ENCODE measurements at places on chromosomes 3 and 15.

DNA sequence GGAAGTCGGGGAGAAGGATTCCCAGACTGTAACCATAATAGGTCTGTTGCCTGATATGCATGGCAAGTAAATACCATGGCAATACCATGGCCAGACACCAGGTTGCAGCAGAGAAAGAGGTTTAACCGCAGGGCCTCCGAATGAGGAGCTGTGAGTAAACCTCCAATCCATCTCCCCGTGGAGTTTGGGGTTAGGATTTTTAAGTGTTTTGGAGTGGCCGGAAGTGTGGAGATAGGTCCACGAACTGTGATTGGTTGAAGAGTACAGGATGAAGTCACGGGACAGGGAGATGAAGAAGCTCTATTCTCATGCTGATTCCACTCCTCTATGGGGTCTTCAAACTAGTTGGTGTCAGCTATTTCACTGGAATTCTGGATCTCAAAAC is 127.9 kb downstream of the ST8SIA2 start:
- DNase-seq = peak; percentile 66

DNA sequence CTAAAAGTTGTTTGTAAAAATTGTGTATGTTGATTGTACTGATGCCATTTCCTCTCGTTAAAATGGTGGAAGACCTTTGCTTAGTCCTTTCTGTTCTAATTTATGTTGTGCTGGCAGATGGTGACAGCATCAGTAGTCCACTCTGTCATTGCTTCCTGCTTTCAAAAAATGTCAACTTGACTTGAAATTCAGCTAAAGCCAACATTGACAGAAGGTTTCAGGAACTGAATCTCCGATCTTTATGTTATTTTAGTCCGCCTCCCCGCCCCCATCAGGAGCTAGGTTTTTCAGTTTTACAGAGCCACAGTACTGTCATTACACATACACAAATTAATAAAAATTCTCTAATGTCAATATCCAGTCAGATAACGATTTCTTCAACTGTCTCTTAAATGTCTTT is 1.5 kb downstream of the CEP63 start:
- no peak for DNase-seq

DNA sequence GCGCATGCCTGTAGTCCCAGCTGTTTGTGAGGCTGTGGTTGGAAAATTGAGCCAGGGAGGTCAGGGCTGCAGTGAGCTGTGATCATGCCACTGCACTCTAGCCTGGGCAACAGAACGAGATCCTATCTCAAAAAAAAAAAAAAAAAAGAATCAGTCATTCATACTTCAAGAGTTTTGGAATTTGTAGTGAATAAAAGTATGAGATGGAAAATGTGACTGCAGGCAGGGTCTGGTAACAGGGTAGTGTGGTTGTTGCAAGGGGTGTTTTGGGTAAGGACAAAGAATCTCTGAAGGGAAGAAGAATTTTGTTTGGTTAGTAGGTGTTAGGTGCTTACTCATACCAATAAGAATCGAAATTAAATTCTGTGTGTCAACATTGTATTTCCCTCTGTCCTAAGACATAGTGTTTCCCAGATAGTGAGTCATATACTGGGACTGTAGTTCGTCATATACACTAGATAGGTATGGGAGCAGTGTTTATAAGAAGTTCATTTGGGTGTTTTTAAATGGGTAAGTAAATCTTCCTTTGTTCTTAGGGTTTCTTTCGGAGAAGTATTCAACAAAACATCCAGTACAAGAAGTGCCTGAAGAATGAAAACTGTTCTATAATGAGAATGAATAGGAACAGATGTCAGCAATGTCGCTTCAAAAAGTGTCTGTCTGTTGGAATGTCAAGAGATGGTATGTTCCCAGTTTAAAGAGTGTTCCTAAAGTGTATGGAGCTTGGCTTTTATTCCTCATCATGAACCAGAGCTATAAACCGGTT is 14.2 kb downstream of the NR1D2 start:
- no peak for DNase-seq

GRCh38 chr3:170761103-170761502 is 108.9 kb downstream of the RPL22L1 start:
- DNase-seq = no peak

DNA sequence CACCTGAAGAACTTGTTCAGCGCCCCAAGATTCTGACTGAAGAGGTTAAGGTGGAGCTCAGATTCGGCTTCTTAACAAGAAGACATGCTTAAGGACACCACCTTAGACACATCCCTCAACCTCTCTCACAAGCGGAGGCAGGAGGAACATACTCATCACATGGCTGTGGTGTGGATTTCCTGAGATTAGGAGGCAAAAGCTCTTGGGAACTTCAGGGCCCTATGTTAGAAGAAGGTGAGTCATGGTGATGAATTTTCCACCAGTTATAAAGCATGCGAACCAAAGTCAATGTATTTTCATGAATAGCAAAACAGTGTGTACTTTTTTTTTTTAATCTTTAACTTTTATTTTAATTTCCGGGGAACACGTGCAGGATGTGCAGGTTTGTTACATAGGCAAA is 212.2 kb upstream of the SUCLG2 start:
- DNase-seq = no peak

GRCh38 chr15:38671006-38671387 is 106.4 kb upstream of the RASGRP1 start:
- DNase-seq = no peak

DNA sequence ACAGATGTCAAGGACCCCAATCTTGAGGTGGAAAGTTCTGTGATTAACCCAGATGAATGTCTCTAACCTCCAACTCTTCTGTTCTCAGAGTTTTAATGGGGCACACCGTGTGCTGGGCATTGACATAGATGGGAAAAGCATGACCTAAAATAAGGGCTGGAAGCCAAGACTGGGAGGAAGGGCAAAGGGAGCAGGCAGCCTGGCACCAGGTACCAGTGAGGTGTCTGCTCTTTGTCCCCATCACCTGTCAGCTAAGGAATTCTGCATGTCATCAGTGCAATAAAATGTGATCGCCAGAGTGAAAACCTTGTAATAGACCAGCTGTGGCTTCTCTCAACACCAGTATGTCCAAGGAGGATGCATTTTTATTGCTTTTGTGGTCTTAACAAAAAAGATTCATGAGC is 143.5 kb upstream of the TPM1 start:
- DNase-seq = peak; percentile 60

DNA sequence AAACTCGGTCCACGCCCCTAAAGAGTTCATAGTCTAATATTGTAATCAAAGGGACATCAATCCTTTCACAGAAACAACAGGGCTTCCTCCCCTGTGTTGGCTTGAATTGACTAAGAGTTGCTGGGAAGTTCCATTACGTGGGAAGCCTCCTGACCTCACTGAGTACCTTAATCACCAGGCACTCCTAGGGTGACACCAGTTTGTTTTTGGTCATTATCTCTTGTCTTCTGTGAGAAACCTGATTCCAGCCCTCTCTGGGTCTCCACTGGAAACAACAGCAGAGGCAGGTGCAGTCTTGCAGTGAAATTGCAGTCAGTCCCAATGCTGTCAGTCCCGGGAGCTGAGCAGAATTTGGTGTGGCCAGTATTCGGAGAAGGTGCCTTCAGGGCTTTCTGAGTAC is 55.4 kb downstream of the BOC start:
- no peak for DNase-seq

DNA sequence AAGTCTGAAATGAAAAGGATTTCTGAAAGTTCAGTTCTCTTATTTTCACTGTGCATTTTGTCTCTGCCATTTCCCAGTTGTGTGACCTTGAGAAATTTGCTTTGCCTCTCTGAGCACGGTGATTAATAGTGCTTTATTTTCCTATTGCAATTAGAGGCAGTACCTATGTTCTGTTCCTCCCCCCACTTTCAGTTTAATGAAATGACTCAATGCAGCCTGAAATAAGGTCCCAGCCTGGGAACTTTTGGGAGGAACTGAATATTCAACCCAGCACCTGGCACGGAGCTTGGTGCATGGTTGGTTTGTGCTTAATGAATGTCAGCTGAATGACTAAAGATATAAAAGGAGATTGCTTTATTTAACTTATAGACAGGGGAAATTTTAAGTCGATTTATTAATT is 352.6 kb downstream of the PDCD6IP start:
- no peak for DNase-seq

GRCh38 chr3:72891053-72891855 is 3.4 kb downstream of the GXYLT2 start:
- peak; percentile 74 for DNase-seq

- no peak for DNase-seq
Measured at GRCh38 chr15:90513448-90513847, 16.3 kb upstream of the CRTC3 start.

DNA sequence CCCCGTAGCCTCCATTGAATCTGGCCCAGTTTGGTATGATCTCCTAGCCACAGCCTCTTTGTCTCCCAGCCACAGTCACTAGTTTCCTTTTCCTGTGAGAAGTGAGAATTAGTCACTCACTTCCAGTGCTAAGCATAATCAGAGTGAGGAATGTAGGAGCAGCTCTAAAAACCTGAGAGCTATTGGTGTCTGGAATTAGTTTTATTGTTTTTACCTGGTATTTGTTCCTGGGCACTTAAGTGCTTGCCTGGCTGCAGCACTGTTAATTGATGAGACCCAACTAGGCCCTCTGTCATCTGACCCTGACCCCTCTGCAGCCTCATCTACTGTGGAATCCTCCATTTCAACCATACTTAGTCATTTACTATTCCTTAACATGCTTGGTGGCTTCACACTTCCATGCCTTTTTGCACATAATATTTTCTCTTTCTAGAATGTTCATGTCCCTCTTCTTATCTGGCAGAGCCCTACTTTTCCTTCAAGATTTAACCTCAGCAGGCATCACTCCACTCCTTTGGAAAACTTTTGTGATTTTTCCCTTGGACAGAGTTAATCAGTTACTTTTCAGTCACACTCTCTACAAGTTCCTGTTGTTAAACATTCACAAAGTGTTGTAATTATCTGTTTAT is 48.8 kb downstream of the PDE8A start:
- DNase-seq = no peak

DNA sequence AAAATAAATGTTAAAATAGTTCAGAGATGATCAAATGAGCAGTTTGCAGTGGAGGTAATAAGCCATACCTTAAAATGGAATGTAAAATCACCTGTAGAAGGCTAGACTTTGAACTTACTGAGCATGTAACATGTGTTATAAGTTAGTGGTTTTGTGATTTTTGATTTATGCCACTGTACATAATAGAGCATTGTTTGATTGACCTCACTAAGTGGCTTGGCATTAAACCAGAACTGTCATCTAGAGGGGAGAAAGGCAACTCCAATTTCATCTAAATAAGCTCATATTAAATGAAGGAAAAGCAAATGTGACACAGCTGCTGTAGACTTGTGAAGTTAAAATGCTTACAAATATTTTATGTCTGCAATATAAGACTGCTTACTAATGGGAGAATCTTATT is 387.9 kb downstream of the ZIC1 start:
- no peak for DNase-seq

DNA sequence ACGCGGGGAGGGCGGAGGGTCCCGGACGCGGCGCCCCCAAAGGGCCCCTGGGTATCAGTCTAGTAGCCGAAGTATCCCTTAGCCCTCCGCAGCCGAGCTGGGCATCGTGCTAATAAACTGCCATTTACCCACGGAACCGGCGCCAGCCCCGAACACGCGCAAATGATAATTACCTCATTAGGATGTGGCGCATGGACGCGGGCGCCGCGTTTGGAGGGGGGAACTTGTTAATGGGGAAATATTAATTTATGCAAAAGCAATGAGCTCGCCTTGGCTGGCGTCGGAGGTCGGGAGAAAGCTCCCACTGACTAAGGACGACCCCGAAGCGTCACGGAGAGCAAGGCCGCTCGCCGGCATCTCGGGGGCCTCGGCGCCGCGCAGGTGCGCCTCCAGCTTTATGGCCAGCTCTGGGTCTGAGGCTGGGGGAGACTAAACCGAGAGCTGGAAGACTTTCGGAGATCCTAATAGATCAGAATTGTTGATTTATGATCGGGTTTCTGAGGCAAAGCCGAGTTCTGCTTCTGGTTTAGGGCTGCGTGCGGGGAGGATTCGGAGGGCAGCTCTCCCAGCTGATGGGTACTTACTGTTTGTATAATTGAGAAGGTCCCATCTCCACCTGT is 474 bp upstream of the FEZF2 start:
- DNase-seq = no peak

DNA sequence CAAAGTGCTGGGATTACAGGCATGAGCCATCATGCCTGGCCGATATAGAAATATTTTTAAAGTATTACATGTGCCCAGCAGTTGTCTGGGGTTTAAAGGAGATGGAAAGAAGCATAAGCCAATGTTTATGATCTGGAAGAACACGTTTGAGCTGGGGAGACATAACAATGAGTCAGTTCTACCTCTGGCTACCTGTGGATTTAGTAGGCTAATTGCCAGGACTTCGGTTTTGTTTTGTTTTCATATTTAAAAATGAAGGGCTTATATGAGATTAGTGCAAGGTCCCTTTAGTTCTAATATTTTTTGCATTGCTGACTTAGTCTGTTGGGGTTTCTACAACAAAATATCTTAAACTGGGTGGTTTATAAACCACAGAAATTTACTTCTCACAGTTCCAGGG is 22.9 kb upstream of the TNFSF10 start:
- no peak for DNase-seq

DNA sequence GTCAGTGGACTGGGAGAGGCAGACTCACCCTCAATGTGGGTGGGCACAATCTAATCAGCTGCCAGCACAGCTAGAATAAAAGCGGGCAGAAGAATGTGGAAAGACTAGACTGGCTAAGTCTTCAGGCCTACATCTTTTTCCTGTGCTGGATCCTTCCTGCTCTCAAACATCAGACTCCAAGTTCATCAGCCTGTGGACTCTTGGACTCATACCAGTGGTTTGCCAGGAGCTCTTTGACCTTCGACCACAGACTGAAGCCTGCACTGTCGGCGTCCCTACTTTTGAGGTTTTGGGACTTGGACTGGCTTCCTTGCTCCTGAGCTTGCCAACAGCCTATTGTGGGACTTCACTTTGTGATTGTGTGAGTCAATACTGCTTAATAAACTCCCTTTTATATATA is 68.0 kb downstream of the CNTN3 start:
- no peak for DNase-seq

DNA sequence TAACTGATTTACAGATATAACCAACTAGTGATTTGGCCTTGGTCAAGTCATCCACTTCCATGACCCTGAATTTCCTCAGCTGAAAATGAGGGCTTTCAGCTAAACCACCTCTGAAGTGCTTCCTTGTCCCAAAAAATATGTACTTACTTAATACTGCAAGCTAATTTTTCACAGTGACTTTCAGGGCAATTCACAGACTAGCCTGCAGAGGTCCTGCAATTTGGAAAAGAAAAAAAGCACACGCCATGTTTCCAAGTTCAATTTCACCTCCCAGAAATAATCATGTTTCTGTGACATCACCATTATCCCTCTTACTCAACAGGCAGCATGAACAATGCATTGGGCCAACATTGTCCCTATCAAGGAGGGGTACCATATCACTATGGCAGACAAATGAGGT is 218.2 kb downstream of the SHOX2 start:
- DNase-seq = no peak

- peak; percentile 35 for DNase-seq
Measured at GRCh38 chr3:10928407-10928960, 64.1 kb upstream of the SLC6A1 start.

- DNase-seq = no peak
Measured at GRCh38 chr3:184800349-184800930, 11.5 kb upstream of the VPS8 start.

DNA sequence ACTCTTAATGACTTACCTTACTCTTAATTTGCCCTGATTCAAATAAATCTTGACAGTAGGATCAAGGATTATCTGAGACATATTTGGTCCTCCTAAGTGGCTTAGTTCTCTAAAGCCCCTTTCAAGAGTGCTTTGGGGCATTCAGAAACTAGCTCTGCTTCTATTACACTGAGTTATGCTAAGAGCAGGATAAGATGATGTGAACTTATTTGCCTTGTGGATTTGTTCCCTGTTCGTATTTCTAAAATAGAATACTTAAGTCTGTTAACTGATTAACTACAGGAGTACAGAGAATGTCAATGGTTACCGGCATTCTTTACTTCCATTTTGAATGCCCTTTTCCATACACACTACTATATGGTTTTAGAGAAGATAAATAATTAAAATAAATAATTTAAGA is 14.8 kb upstream of the FRMD4B start:
- DNase-seq = no peak

All from Right ventricle myocardium inferior (tissue), 1 donor.